ENCODE measurements at places on chromosomes 12 and 14.
A peak's percentile ranks its signal among the peaks of the same experiment; 100 is the strongest.

DNA sequence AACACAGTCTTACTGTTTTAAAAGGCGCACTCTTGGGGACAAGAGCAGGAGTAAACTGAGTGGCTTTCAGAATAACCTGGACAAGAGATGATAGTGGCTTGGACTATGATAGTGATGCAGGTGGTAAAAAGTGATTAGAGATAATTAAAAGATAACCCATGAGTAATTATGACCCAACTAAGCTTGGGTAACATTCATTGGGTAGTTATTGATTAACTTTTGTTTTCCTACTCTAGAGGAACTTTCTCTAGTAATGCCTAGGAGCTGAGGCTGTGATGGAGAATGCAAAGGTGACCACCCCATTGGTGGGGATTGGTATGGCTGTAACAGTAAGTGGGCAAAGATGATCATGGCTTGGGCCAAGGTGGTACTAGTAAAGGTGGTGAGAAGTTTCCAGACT, 22.3 kb upstream of the FRS2 start:
- no peak for DNase-seq

- DNase-seq = no peak
Observed at GRCh38 chr12:58433959-58434358, 486.3 kb downstream of the LRIG3 start.

DNA sequence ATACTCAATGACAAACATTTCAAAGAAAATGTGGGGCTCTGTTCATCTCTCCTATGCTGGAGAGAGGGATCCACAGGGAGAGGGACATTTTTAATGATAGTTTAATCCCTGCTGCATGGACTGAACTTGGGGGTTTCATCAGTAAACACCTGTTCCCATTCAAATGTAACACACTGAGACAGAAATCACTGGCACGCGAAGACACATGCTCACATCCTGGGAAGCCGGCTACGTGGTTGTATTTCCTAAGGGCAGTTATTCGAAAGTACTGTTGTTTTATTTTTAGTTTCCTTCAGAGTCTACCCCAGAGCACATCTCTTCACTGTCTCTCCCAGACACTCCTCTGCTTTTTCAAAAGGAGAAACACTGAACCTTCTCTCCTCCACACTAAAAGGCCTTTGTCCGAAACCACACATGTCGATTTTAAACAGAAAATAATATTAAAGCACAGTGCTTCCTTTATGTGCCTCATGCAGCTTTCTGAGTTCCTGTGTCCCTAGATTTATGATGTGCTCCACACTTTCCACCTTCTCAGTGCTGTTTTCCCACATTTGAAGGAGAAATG, 52.8 kb downstream of the PTHLH start:
- no peak for DNase-seq

DNA sequence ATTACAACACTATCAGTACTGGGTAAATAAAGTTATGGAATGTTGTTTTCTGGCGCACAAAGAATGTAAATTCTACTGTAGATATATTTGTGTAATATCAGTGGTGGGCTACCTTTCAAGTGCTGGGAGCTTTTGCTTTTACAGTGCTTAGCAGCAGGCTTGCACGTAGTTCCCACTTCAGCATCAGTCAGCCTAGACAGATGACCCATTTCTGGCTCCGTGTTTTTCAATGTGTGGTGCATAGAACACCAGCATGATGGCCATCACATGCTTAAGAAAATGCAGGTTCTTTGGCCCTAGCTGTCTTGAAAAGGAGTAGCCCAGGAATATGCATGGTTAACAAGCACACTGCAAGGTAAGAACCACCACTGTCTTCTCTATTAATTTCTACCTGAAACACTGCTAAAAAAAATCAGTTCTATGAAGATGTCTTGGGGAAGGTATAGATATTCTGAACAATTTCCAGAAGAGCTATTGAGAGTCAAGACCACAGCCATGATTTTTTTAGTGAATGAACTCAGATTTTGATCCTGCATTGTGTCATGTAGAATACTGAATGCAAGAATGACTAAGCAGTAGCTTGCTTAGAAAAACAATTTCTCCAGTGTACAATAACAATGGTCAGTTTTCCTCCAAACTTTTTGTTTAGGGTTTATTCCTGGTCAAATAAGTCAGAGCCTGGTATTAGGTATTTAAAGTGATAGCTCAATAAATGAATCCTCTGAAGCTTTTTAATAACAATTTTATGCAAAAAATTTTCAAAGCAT, 195.7 kb downstream of the AKAP6 start:
- peak; percentile 8 for DNase-seq

DNA sequence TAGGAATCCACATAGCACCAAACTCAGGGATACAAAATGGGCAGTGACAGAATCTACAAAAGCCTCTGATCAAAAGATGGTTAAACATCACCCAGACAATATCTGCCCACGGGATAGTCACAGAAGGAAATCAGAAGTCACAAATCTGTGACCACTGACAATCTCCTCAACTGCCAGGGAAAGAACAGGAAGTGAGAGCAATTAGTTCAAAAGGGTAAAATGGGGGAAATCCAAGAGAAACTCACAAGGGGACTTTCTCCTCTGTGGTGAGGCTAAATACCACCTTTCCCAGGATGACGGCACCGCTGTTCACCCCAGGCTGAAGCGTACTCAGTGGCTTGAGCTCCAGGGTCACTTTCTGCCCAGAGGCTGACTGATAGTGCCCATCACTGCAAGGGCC, 10.7 kb downstream of the TTC5 start:
- no peak for DNase-seq

DNA sequence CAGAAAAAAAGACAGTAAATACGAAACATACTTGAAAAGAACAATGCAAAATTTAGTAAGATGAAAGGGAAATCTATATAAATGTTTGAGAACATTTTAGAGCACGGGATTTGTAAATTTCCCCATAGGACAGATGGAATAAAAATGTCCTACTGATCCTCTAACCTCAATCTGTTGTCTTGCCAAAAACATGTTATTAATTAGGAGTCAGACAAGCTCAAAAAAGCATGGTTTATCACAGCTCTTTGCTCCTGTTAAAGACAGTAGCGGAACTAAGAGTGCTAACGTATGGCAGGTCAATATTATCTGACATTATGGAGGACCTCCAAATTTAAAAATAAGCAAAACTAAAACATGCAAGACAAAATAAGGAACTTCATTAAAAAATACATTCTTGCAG, 12.9 kb downstream of the GMFB start:
- no peak for DNase-seq

DNA sequence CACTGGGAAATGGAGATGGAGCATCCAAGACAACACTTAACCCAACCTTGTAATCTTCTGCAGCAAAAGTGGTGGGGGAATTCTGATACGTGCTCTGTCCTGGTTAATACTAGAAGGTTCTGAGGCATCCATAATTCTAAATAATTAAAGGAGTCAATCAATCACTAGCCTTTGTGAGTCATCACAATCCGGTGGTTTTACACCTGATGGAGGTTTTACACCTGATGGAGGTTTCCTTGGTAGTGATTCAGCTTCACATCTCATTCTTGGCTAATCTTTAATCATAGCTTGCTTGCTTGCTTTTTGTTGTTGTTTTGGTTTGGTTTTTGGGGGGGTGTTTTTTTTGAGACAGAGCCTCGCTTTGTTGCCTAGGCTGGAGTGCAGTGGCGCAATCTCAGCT, 343.4 kb downstream of the DPF3 start:
- no peak for DNase-seq

DNA sequence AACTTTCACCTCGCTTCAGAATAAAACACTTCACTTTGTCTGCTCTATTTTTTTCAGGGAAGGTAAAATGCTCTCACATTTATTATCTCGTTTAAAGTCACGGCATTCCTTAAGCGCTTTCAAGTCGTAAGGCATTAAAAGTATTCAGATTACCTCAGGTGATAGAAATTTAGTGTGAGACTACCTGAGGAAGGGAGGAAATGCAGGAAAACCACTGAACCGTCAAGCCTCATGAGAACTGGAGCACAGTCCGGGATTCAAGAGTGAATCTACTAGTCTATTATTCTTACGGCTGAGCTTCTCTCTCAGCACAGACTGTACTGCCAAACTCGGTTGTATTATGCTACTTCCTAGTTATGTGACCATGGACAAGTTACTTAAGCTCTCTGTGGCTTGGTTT, 8.3 kb upstream of the PPFIBP1 start:
- no peak for DNase-seq

- no peak for DNase-seq
Observed at GRCh38 chr12:68461645-68462044, 129.5 kb upstream of the MDM1 start.

DNA sequence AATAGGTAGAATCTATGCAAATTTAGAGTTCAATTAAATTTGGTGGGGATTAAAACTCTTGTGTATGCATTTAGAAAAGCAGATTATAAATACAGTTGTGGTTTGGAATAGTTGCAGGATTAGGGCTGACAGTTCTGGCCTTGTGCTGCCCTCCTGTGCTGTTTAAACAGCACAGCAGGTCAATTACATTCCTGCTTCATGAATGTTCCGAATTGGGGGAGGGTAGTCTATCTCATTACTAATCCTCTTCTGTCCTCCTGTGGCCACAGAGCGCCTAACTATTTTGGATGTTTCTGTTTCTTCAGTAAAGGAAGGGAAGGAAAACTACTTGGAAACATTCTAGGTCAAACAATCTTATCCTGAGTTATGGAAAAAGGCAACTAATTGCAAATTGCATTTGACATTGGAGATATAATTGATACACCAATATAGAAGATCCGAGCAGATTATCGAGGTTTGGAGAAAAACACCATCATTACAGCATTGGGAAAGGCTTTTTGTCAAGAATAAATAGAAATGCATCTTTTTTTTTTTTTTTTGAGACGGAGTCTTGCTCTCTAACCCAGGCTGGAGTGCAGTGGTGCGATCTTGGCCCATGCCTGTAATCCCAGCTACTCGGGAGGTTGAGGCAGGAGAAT, 8.7 kb upstream of the GPR19 start:
- DNase-seq = peak; percentile 85

DNA sequence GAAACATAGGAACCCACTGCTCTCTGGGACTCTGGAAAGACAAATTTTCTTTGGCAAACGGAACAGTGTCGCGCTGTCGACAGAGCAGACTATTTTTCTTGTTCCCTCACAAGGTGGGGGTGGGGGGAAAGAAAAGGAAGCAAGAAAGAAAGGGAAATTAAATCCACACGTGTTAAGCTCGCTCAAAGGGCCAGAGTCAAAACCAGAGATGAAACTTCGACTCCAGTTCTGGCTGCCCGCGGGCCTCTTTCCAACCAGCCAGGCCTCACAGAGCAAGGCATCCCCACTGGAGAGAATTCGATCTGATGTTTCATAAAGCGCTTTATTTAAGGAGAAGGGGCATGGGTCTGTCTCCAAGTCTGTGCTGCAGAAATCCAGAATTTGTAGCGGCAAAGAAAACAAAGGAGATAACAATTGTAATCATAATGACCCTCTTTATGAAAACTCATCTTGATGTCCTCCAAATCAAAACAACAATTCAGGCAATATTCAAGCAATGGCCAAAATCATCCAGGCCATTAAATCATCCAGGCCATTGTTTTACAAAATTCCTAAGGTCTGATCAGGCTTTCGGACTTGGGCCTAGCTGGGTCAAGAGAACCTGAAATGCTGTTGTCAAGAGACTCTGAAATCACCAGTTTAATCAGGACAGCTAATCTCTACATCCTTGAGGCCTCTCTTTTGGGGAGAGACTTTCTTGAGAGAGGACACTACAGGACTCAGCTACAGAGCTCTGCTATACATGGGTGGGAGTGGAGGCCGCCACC, 5.3 kb upstream of the TBX5 start:
- DNase-seq = no peak

GRCh38 chr12:108832730-108833354, 24.5 kb downstream of the SSH1 start:
- peak; percentile 61 for DNase-seq

DNA sequence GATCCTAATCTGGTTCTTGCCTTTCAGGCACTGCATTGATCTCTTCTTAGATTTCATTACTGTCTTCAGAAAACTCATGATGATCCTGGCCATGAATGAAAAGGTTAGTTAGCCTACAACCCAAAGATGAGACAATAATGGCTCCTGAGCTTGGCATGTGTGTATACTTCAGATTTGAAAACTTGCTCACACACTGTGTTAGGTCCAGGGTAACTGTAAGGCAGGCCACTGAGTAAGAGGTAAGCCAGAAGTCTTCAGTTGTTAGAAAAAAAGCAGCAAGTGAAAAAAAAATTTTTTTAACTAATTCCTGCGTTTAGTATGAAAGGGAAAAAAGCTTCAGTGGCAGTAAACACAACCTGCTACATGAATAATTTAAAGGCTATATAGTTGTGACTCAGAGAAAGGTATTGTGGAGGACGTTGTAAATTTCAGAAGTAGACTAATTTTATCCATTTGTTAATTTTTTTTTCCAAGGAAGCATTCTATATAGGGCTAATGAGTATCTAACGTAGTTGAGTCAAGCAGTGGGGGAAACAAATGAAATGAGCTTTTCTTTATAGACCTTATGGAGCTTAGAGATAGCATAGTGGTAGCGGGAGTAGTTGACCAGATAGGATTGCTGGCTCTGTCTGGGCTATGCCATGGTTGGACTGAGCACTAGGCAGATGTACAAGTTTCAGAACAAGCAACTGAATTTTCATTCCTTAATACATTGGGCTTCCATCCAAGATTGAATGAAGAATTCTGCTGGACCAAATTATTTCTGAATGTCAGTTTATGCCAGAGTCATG, 20.5 kb downstream of the TMBIM6 start:
- no peak for DNase-seq

DNA sequence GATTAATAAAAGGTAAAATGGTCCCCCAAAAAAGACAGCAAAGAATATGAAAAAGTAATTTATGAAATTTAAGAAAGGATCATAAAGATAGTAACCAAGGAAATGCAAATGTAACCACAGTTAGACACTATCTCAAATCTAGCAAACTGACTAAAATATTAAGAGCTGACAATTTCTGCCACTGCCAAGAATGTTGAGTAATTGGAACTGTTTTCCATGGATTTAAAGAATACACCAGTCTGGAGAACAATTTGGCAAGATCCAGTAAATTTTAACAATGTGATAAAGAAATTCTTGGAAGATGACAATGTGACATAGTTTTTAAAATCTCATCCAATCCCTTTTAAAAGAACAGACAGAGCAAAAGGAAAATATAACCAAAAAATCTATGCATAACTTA, 798.0 kb upstream of the MGAT4C start:
- no peak for DNase-seq

- DNase-seq = no peak
Observed at GRCh38 chr12:92436856-92437255, 265.9 kb upstream of the PLEKHG7 start.

DNA sequence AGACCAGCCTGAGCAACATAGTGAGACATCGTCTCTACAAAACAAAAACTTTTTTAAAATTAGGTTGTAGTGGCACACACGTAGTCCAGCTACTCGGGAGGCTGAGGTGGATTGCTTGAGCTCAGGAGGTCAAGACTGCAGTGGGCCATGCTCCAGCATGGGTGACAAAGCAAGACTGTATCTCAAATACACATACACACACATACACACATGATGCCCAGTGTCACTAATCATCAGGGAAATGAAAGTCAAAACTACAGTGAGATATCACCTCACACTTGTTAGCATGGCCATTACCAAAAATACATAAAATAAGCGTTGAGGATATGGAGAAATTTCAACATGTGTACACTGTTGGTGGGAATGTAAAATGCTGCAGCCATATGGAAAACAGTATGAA, 33.2 kb upstream of the KICS2 start:
- no peak for DNase-seq

Data from AG08396 (cell line).